ENCODE measurements at places on chromosomes 1 and 21.
A peak's percentile ranks its signal among the peaks of the same experiment; 100 is the strongest.

- no peak for DNase-seq
Measured at GRCh38 chr21:35178098-35178497, 129.0 kb upstream of the RUNX1 start.

DNA sequence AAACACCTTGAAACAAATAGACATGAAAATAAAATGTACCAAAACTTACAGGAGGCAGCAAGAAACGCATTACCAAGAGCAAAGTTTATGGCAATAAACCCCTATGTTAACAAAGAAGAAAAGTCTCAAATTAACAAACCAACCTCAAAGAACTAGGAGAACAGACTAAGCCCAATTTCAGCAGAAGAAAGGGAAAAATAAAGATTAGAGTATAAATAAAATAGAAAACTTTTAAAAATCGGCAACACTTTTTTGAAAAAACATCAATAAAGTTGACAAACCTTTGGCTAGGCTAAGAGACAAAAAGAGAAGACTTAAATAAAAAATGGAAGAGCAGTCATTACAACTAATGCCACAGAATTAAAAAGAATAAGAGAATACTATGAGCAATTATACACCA lies 42.7 kb downstream of the SLC30A10 start:
- no peak for DNase-seq

GRCh38 chr21:37593015-37593414 lies 226.4 kb downstream of the DYRK1A start:
- no peak for DNase-seq

DNA sequence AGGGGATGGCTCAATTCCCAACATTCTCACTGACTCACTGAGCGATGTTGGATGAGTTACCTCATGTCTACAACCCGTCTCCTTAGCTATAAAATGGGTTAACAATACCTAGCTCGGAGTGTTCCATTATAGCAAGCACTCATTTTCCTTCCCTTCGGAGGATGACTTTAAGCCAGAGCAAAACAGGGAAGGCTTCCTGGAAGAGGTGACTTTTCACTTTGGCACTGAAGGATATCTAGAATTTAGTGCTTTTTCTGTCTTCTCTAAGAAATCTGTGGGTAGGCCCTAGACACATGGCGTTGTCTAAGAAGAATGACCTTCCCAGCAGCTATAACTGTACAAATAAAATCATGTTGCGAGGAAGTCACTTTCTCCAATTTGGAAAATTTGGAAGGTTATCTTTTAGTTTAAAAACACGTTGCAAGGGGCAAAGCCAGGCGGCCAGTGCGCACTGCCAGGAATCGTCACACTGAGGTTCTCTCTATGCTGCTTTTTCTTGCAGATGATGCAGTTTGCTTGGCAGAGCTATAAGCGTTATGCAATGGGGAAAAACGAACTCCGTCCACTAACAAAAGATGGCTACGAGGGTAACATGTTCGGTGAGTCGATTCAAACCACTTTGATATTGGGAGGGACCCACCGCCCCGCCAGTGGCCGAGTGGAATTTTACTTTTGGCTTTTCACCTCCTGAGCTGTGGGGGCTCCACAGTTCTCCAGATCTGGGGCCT lies 69.5 kb downstream of the MAN1C1 start:
- DNase-seq: no peak

DNA sequence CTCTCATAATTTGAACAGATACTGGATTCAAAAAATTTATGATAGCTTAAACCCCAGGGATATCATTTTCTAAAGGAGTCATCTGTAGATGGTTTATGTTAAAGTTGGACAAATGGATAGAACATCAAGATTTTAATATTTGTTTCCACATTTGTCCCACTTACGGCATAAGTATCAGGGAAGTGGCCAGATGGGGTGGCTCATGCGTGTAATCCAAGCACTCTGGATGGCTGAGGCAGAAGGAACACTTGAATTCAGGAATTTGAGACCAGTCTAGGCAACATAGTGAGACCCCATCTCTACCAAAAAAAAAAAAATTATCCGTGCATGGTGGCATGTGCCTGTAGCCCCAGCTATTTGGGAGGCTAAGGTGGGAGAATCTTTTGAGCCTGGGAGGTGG lies 229.1 kb downstream of the GPR52 start:
- no peak for DNase-seq

GRCh38 chr1:38059635-38060250 lies 13.2 kb upstream of the POU3F1 start:
- DNase-seq: no peak

GRCh38 chr1:180194546-180195207 lies 35.4 kb upstream of the LHX4 start:
- DNase-seq: no peak

- DNase-seq: peak; percentile 1
Measured at GRCh38 chr21:18244671-18245463, at the start of gene CHODL. Gene CHODL, plus strand, starts transcription at chr21:18244833. Its CDS starts 391 bp downstream, at chr21:18245224.

- DNase-seq: no peak
Measured at GRCh38 chr1:93708734-93709481, 27.3 kb upstream of the BCAR3 start.

DNA sequence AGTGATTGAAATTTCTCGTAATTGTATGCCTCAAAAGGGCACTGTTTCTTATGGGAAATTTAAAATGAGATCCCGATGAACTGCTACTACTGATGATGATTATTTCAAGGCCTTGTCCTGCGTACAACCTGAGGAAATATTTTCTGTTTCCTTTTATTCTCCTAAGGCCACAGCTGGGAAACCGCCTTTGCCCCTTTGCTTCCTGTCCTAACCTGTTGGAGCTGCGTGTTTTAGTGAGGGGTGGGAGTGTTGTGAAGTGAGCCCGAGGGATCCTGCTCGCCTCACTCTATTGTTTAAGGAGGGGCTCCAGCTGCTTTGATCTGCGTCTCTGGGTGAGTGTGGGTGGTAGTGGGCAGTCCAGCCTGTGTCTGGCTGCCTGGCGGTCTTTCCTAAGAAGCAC lies 14.4 kb downstream of the LAMC2 start:
- no peak for DNase-seq

- DNase-seq: no peak
Measured at GRCh38 chr1:203082571-203083462, 3.0 kb downstream of the MYOG start.

- peak; percentile 32 for DNase-seq
Measured at GRCh38 chr21:39004634-39005501, 178.4 kb downstream of the PSMG1 start.

GRCh38 chr1:108646265-108646647 lies 14.6 kb downstream of the HENMT1 start:
- no peak for DNase-seq

DNA sequence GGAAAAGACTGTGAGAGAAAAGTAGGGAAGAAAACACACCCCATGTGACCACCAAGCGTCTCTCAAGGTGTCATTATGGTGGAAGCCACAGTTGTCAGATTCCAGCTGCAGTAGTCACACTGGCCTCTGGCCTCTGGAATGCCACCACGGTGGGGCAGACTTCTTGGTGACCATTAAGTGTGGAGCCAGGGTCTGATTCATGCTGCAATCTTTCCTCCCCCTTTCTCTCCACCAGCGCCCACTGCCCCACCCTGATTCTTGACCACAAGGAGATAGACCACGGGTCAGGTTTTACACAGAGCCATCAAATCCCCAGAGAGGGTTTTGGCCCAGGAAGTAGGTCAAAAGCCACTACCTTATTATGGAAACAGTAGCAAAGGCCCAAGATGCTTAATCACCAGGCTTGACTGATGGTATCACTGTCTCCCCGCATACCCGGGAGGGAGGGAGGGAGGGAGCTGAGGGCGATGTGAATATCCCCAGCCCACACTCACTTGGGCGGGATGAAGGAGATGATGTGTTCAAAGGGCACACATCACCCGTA lies 52.7 kb upstream of the GRHL3 start:
- DNase-seq: peak; percentile 84

GRCh38 chr1:218299416-218299815 lies 14.3 kb downstream of the RRP15 start:
- DNase-seq: peak; percentile 72

- no peak for DNase-seq
Measured at GRCh38 chr1:232404981-232405731, 224.8 kb downstream of the SIPA1L2 start.

- DNase-seq: peak; percentile 55
Measured at GRCh38 chr1:236800002-236800620, 5.0 kb downstream of the MTR start.

GRCh38 chr1:201359031-201359872 lies 18.2 kb downstream of the TNNT2 start:
- no peak for DNase-seq

DNA sequence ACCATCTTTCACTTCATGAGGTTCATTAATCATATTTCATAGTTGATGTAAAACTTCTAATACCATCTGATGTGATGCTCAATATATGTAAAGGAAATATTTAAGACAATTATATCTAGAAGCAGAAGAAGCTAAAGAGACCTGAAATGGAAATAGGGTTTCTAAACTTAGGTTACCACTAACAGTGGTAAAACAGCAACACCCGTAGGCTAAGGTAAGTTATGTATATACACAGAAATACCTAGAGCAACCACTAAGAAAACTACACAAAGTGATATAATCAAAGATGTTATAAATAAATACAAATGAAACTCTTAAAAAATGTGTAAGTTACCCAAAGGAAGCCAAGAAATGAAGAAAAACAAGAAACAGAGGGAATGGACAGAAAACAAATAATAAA lies 61.1 kb upstream of the TNFSF4 start:
- no peak for DNase-seq

- no peak for DNase-seq
Measured at GRCh38 chr1:947958-948357, 11.1 kb downstream of the NOC2L start.

GRCh38 chr1:5477716-5478115 lies 514.5 kb downstream of the NPHP4 start:
- no peak for DNase-seq

DNA sequence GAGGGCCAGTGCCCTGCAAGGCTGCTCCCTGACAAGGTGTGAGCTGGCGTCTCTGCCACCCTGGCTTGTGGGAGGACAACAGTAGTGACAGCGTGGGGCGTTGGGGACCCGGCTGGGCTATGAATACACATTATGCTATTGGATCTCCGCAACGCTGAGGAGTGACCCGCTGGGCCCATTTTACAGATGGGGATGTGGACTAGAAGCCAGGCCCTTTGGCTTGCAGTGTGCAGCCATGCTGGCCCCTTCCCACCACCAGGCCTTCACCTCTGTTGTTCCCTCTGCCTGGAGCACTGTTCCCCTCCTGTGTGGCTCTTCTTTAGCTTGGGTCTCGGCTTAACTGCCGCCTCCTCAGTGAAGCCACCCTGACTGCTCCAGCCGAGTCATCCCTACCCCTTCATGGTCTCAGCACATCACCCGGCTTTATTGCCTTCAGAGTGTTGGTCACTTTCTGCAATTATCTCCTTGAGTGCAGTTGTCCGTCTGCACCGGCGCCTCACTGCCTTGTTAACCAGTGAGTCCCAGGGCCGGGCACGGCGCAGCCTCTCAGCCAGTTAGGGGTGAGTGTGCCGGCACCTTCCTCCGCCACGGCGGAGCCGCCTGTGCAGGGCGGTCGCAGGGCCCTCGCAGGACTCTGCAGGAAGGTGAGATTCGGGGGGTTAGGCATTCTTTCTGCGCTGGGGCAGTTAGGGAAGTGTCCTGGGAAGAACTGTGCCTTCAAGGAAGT lies 84.4 kb upstream of the ACTL8 start:
- no peak for DNase-seq

DNA sequence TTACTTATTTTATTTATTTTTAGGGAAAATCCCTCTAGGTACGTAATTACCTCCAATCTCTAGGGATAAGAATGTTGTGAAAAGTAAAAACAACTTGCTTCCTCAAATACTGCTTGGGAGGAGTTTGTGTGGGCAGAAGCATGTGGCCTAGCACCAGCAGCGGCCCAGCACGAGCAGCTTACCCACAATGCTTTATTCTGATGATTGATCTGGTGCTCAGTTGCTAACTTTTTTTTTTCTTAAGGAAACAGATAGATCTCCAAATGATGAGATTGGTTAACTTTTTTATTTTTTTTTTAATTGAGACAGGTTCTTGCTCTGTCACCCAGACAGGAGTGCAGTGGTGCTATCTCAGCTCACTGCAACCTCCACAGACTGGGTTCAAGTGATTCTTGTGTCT lies 4.2 kb downstream of the CLIC6 start:
- DNase-seq: no peak

DNA sequence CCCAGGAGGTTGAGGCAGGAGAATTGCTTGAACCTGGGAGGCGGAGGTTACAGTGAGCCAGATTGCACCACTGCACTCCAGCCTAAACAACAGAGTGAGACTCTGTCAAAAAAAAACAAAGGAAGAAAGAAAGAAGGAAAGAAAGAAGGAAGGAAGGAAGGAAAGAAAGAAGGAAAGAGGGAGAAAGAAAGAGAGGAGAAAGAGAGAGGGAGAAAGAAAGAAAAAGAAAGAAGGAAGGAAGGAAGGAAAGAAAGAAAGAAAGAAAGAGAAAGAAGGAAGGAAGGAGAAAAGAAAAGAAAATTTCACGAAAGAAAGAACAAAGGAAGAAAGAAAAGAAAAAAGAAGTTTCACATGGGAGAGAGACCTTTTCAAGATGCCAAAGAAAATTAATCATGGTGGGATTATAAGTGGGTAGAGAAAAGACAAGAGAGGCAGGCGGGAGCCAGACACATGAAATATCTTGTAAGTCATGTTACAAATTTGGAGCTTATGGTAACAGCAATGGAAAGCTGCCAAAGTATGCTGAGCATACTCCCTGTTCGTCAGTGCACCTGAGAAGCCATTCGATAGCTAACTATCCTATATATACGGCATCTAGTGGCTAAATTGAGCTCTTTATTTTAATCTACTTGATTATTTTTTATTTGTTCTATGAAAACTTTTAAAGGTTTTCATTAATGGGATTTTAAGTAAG lies 41.3 kb upstream of the TNFSF4 start:
- no peak for DNase-seq

GRCh38 chr21:42644223-42645208 lies 8.9 kb upstream of the PDE9A start:
- peak; percentile 29 for DNase-seq

GRCh38 chr1:111354584-111354983 lies 63.9 kb downstream of the CHIA start:
- no peak for DNase-seq

- no peak for DNase-seq
Measured at GRCh38 chr1:33036051-33036525, 595 bp downstream of the AK2 start.

GRCh38 chr1:209150114-209150513 lies 433.4 kb upstream of the CAMK1G start:
- DNase-seq: peak; percentile 42

- peak; percentile 1 for DNase-seq
Measured at GRCh38 chr1:210687582-210688279, 359.0 kb downstream of the HHAT start.

- peak; percentile 18 for DNase-seq
Measured at GRCh38 chr21:45864436-45864835, 117.1 kb upstream of the COL6A1 start.

GRCh38 chr1:176444286-176444685 lies 18.7 kb upstream of the PAPPA2 start:
- DNase-seq: no peak

GRCh38 chr1:119010201-119010600 lies 22.1 kb upstream of the TBX15 start:
- DNase-seq: no peak

DNA sequence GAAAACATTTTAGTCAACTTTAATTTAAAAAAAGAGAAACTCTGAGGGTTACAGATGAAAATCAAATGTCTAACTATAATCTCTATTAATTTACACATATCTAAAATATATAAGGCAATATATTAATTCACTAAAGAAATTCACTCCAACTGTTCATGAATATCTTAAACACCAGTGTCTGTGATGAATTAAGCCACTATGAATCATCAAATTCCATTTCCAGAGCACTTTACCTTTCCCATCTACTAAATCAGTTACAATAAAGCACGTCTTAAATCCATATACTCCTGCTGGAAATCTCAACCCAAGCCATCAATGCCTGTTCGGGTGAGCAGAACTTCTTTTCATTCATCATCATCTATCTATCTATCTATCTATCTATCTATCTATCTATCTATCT lies 4.3 kb downstream of the TAF5L start:
- peak; percentile 32 for DNase-seq

- no peak for DNase-seq
Measured at GRCh38 chr1:164635803-164636731, 77.1 kb downstream of the PBX1 start.
